GM10248 (cell line): ENCODE measurements at places on chromosomes 11 and 22.
A peak's percentile ranks its signal among the peaks of the same experiment; 100 is the strongest.

- no peak for DNase-seq
These were observed 504.8 kb downstream of the JRKL start for GRCh38 chr11:96894587-96894986.

GRCh38 chr11:68412593-68413475 lies 47.7 kb upstream of the PPP6R3 start:
- no peak for DNase-seq

GRCh38 chr11:92245700-92246271 lies 21.2 kb downstream of the FAT3 start:
- DNase-seq, result no peak

DNA sequence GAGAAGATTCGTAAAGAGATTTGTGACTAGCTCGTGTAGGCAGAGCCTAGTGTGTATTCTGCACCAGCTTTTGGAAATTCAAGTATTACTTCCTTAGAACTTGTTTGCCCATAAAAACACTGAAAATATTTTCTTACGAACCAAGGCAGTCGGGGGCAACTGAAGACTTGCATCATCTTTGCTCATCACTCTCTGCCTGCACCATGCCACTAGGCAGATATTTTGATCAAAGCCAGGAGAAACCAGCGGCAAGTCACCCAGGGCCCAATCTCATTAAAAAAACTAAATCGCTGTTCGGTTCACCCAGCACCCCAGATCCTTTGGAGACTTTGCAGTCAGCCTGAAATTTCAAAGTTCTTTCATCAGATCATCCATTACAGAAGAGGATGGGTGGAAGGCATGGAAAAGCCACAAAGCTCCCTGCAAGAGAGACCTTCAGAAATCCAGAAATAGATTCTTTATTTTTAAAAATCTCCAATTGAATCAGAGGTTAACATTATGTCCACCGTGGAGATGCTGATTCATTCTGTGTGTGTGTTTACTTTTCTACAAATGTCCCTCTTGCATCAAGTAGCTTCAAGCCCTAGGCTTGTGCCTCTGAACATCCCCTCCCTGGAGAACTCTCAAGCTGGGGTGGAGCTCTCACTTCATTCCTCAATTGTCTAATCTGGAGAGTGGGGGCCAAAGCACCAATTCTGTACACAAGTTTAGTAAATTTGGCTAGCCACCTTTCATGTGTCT lies 78.4 kb downstream of the ETS1 start:
- no peak for DNase-seq

GRCh38 chr11:70033711-70034070 lies 44.4 kb upstream of the ANO1 start:
- DNase-seq, result no peak

DNA sequence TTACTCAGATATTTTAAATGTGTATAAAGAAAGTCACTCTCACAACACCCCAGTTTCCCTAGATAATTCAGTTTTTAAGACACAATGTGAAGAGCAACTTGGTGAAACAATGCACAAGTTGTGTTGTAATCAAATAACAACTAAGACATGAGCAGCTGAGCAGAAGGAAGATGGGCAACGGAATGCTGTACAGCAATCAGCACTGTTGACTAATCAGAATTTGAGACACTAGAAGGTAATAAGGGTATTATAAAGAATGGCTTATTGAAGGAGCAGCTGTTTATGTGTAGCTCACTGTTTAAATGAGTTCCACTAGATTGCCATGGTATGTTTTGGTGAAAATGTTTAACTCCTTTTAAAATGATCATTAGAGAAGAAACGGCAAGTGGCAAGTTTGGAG lies 60.1 kb downstream of the SOX6 start:
- DNase-seq, result no peak

DNA sequence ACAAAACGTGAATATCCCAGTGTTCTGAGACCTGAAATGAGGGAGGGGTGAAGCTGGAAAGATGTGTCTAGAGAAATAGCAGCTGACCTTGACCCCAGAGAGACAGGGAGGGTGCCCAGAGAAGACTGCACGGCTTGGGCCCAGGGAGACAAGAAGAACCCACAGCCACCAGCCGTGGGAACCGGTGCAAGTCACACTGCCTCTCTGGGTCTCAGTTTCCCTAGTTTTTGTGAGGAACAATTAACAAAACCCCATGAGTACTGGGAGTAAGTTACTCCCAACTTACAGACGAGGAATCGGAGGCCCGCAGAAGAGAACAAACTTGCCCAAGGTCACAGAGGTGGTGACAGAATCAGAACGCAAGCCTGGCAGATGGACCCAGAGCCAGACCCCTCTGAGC lies 19.2 kb downstream of the TNKS1BP1 start:
- DNase-seq, result no peak

DNA sequence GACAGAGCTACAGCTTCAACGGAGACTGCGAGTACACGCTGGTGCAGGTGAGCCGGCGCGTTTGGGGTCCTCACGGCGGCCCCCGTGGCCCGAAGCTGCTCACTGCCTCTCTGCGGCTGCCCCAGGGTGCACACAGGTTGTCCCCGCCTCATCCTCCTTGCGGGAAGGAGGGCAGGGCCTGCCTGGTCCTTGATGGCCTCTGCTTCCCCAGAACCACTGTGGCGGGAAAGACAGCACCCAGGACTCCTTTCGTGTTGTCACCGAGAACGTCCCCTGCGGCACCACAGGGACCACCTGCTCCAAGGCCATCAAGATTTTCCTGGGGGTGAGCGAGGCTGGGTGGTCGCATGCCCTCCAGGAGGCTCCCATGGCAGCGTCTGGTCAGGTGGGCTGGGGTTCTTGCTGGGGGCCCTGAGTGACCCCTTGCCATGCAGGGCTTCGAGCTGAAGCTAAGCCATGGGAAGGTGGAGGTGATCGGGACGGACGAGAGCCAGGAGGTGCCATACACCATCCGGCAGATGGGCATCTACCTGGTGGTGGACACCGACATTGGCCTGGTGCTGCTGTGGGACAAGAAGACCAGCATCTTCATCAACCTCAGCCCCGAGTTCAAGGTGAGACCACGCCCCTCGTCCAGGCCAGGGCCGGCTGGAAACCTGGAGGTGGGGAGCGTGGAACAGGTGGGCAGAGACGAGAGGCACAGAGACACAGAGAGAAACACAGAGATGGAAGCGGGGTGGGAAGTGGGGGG lies 19.4 kb downstream of the MUC5AC start:
- no peak for DNase-seq

GRCh38 chr22:48663297-48663696 lies 1164.4 kb downstream of the BRD1 start:
- DNase-seq, result no peak

DNA sequence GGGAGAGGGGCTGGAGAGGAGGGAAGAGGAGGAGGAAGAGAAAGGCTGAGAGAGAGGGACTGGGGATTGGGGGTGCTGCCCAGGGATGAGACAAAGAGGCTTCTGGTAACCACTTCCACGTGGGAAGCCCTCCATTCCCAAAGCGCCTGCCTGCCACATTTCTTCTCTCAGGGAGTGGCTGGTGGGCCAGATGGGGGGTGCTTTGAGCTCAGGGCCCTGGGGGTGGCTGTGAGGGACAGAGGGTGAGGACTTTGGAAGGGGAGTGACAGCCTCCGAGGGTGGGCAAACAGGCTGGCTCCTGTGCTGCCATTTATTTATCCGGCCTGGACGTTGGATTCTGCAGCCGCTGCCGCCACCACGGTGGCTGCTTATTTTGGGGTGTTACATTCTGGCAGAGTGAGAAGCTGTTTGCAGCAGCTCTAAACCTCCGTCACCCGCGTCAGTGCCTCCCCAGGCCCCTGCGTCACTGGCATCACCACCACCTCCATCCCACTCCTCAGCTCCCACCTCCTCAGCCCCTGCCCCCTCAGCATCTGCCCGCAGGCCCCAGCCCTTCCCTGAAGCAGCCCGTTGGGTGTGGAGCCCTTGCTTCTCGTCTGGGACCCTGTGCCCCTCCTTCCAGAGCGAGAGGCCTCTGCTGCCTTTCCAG lies 1.6 kb downstream of the RTN4RL2 start:
- no peak for DNase-seq

DNA sequence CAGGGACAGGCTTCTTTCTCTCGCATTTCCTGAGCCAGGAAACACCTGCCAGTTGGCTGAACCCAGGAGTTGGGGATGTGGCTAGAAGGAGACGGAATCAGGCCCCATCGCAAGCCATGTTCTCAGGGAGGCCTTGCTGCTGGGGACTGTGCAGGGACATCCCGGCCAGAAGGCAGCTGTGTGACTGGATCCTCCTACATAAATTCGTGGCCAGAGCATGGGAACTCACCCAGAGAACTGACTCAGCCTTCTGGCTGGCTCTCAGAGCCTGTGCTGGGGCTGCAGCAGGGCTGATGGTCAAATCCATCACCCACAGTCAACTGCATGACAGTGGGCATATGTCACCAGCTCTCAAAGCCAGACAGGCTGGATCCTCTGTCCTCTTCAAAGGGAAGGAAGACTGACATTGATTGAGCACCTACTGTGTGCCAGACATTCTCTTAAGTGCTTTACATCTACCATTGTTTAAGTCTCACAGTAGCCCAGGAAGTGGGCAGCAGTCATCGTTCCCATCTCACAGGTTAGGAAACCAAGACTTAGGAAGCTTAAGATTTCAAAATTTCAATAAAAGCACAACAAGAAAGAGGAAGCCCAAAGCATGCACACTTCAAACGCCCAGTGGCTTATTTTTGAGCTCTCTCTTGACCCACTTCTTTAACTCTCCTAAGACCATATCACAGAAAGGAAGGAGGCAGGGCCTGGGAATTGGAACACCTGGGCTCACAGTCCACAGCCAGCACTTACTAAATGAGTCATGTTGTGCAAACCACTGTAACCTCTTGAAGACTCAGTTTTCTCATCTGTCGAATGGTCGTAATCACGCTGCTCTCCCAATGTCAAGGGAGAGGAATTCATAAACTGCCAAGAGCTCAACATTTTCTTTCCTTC lies 30.9 kb upstream of the CACNG2 start:
- DNase-seq, result peak; percentile 67

DNA sequence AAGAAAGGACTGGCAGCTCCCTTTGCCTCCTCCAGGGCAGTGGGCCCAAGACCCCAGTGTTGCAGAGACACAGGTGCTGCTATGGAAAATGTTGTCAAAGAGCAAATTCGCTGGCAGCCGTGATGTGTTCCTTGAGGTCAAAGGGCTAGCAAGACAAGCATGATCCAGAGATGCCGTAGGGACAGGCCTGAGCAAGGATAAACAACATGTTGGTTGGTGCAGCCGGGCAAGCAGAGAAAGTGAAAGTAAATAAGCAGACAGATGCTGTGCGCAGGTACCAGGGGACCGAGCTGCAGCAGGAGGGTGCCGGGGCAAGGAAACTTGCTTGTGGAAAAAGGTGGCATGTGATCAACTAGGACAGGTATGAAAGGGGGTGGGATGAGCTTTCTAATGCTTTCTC lies 125.5 kb upstream of the NECTIN1 start:
- no peak for DNase-seq

DNA sequence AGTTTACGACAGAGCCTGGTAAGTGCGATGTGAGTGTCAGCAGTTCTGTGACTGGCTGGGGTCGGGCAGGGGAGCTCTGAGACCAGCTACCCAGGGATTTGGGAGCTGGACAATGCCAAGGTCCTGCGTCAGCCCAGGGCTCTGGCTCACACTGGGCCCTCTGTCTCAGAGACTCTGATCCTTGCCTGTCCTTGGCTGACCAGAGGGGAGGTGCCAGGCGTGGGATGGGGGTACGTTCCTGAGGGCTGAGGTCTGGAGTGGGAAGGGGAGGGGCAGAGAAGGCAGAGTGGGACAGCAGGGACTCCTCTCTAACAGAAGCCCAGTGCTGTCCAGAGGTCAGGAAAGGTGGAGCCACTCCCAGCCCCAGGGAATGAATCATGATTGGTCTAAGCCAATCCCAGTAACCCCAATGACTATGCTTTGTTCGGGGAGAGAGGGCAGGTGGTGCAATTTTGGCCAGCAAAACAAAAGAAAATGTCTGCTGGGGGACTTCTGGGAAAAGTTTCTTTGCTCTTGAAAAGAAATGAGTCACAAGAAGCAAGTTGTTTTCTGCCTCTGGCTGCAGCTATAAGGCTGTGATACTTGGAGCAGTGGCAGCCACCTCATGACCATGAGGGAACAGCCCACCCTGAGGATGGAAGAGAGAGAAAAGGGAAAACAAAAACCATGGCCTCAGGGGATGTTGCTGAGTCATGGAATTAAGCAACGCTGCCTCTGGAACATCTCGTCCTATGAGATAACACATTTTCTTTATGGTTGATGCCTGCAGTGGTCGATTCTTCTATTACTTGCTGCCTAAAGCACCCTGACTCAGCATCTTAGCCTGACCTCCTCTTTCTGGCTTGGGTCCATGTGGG lies 108.3 kb downstream of the CHST1 start:
- no peak for DNase-seq

- no peak for DNase-seq
These were observed 8.0 kb downstream of the CCND1 start for GRCh38 chr11:69648679-69649575.

DNA sequence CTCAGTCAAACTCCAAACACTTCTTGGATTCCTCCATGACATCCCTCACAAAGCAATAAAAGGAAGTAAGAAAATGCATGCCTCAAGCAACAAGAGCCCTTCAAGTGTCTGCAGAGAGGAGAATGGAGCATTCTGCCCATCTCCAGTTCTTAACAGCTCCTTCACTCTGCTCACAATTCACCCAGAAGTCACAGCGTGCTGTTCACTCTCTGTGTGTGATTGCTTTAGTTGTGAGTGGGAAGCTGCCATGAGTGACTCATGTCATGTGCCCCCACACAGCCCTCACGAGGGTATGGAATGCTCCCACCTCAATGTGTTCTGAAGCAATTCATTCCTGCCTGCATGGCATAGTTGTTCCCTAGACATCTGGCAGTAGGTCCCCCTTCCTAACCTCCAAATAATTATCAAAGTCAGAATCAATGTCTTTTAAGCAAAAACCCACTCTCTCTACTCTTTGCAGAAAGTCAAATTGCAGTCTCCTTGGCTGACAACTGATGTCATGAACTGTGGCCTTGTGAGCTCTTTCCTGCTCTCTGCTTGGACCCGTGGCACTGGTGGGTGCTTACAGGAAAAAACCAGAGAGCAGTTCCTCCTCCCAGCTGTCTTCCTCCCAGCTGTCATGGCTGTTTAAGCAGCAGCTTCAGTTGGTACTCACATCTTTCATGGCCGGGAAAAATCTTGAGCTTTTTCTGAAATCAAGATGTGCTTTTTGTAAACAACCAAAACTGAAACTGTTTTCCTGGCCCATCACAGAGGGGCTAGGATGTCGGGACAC lies 112.1 kb upstream of the SPON1 start:
- no peak for DNase-seq

DNA sequence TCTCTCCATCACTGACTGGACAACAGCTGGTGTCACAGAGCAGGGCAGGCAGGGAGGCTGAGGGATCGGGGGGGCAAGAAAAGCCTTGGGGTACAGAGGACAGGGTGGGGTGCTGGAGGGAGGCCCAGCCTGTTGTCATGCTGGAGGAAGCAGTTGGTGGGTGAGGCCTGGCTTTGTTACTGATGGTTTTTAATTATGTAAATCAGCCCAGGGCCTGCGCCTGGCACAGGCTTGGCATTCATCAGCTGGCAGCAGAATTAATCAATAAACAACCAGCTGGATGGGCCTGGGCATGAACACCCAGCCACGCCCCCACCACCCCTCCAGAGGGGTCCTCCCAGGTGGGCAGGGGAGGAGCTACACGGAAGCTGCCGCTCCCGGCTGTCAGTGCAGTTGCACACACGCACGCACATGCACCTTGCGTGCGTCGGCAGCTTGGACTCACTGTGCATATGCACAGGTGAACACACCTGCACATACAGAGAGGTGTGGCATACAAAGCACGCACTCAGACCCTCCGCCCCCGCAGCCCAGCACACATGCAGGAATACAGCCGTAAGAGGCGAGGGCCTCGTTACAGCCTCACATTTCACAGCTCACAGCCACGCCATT lies 21.3 kb upstream of the ELFN2 start:
- no peak for DNase-seq
